PC-9 (cell line): ENCODE measurements at places on chromosomes 3 and 15. TPM values are rescaled to one million over a fixed set of nuclear protein-coding genes. Genes with fewer than 3 reads are reported as not detected.

The SERPINI2 gene
- total RNA-seq = not detected in 2 replicates

The SNTN gene
- total RNA-seq = not detected in 2 replicates

The PLS1 gene
- total RNA-seq = 50.4 and 53.8 TPM in 2 replicates

The WDR53 gene
- total RNA-seq = 33.5 and 34.8 TPM in 2 replicates

The KCNAB1 gene
- total RNA-seq = 1.4 and 3.3 TPM in 2 replicates
